Stimulated activated CD4-positive, alpha-beta T cell treated with anti-CD3 and anti-CD28 coated beads, Interleukin-15, amount 100 ng/mL, for 1 hour (primary cell): ENCODE measurements at places on chromosomes 1 and 21.

DNA sequence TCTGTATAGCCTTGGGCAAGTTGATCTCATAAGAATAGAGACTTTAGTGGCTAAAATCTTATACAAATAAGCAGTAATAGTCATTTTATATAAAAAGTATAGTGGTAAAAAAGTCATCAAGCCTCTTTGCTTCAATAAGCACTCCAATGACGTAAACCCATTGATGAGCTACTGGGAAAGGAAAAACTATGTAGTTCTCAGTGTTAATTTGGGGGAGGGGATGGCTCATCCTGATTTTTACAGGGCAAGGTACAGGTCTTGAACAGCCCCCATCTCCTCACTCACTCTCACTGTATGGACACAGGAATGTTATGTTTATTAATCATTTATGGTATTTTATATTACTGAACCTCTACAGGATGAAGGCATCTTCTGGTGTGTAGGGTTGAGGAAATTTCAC, 38.1 kb upstream of the CD55 start:
- no peak for DNase-seq

DNA sequence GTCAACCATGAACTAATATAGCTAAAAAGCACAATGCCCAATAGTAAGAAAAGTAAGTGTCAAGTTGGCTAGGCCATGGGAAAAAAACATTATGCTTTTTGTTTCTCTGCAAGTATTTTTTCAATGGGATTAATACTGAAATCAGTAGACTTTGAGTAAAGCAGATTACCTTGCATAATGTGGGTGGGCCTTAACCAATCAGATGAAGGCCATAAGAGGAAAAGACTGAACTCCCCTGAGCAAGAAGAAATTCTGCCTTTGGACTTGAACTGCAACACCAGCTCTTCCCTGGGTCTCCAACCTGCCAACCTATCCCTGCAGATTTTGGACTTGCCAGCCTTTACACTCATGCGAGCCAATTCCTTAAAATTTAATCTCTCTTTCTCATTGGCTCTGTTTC, 6.4 kb upstream of the RSPO1 start:
- no peak for DNase-seq

- DNase-seq = no peak
These were observed 107.7 kb upstream of the VANGL1 start for GRCh38 chr1:115534106-115534505.

GRCh38 chr1:59108481-59109317, 188.2 kb upstream of the FGGY start:
- no peak for DNase-seq

DNA sequence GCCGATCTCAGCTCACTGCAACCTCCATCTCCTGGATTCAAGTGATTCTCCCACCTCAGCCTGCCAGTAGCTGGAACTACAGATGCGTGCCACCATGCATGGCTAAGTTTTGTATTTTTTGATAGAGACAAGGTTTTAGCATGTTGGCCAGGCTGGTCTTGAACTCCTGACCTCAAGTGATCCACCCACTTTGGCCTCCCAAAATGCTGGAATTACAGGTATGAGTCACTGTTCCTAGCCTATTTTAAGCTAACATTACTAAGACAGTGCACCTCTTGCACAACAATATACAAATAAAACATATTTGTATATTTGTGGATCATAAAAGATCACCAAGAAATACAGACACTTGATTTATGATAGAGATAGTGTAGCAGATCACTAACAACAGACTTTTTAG, 139.1 kb downstream of the DUSP10 start:
- no peak for DNase-seq

DNA sequence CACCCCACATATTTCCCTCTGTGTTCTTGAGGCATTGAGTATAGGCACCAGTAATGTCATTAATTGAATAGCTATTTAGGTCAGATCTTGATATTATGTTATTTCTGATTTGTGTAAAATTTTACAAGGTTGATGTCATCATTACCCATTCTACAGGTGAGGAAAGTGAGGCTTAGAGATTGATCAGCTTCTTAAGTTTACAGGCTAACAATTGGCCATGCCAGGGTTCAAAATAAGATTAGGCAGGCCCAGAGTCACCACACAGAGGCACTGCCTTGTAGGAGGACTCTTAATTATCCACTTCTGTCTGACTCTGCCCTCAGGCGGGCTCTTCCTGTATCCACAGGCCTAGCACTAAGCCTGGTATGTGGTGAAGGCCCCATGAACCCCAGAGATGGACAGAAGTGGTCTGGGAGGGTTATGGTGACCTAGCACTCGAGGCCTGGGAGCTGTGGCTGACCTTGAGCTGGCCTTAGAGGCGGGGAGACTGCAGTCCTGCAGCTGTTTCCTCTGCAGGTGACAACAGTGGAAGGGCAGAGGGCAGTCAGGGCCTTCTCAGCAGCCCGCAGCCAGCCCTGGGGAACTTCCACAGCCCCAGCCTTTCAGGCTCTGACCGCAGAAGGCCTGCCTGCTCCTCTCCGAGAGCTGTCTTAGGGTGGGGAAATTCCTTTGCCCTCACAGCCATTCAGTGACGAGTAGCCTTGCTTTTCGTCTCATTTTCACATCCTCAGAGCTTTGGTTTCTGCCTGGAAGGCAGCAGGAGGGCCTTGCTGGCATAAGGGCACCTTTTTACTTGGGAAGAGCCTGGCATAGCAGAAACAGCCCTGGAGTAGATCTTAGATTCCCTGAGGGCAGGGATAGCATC, 12.2 kb downstream of the ZDHHC18 start:
- no peak for DNase-seq

GRCh38 chr1:208028526-208028925, 117.6 kb upstream of the CD34 start:
- no peak for DNase-seq
